ENCODE measurements at places on chromosomes 4 and X.

GRCh38 chr4:105417624-105418023 is 56.2 kb downstream of the PPA2 start:
- DNase-seq, result no peak

- no peak for DNase-seq
Observed at GRCh38 chrX:83469551-83469950, 38.5 kb upstream of the POU3F4 start.

GRCh38 chr4:129474698-129475097 is 378.7 kb downstream of the C4orf33 start:
- DNase-seq, result no peak

GRCh38 chr4:159937595-159937994 is 834.7 kb downstream of the RAPGEF2 start:
- DNase-seq, result no peak

DNA sequence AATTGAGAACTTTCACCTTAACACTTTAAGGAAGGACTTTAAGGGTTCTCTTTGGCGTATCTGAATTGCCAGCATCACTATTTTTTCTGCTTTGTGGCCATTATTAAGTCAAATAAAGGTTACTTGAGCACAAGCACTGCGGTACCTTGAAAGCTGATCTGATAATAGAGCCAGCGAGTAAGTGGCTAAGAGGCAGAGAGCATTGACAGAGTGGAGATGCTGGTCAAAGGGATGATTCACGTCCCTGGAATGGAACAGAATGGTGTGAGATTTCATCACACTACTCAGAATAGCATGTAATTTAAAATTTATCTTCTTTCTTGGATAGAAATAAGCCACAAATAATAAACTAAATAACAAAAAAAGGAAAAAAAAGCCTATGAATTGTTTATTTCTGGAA is 57.1 kb upstream of the NPFFR2 start:
- DNase-seq, result no peak

DNA sequence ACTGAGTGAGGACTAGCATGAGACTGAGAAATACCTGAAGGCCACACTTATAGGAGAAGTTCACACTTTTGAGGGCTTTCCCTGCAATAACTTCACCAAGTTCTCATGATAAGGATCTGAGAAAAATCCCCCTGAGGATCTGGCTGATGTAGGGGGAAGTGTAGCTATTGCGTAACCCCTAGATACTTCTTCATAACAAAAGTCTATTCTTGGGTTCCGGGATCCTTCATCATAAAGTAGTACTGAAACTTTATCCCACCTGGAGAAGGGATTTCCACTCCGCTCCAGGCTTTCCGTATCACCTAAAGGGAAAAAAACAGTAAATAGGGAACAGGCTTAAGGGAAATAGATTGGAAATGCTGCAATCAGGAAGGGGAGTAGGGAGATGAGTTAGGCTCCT is 13.3 kb downstream of the USP27X start:
- DNase-seq, result no peak

DNA sequence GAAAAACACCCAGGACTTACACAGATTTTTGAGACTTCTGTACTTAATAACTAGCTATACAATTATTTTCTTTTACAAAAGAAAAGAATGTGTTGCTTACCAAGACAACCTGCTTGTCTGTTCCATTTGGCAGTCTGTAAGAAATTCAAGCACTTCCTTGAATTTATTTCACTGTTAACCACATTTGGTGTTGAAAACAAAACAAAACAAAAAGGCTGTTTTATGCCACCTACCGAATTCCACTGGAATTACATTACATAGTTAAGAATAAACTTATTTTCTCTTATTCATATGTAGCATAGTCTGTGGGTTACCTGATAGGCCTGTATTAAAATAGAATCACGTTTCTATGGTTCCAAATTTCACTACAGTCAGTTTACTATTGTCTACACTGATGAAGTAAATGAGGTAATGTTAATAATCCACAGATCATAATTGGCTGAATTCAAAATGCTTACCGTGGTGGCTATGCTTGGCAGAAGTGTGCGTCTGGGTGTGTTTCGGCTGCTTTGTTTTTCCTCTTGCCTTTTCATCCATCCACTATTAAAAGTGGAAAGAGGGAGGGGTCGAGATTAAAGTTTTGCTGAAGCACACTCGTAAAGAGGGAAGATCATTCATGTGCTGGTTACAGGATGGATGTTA is at the start of gene TLR1:
TLR1 (minus strand) TSS at position 138 of the 642 bp plus-strand sequence. CDS start 5,960 bp downstream, outside the sequence.
- DNase-seq, result peak; percentile 25

DNA sequence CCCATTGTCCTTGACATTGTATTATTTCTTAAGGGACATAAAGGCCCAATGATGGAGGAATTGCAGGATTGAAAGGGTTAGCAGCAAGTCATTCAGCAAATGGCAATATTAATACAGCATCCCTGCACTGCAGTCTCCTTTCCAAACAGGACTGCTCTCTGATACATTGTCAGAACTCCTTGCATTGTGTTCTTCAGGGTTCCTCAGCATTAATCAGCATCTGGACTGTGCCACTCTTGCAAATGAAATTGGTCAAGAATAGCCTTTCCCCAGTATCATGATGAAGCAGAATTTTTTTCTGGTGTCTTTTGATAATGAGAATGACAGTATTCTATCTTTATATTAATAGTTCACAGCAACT is 272.6 kb upstream of the HAND2 start:
- no peak for DNase-seq

DNA sequence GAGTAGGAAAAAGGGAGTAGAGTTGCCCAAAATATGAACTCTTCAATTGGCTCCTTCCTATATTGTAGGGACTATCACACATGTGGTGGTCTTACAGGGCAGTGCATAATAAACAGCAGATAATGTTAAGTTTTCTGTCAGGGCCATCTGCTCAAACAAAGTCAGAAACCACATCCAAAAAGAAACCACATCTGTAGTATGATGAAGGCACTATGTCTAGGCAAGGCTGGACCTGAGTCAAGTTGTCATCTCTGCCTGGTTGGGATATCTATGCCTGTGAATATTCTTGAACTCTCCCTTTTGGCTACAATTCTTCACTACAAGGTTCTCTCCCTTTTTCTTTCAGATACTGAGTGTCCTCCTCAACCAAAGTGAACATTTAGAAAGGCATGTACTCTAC is 109.4 kb upstream of the C1GALT1C1 start:
- DNase-seq, result no peak

- DNase-seq, result no peak
Observed at GRCh38 chrX:8314881-8315280, 143.8 kb upstream of the VCX2 start.

- no peak for DNase-seq
Observed at GRCh38 chr4:24363751-24364150, 220.6 kb downstream of the DHX15 start.

- no peak for DNase-seq
Observed at GRCh38 chr4:152979731-152980330, 43.7 kb downstream of the FHDC1 start.

DNA sequence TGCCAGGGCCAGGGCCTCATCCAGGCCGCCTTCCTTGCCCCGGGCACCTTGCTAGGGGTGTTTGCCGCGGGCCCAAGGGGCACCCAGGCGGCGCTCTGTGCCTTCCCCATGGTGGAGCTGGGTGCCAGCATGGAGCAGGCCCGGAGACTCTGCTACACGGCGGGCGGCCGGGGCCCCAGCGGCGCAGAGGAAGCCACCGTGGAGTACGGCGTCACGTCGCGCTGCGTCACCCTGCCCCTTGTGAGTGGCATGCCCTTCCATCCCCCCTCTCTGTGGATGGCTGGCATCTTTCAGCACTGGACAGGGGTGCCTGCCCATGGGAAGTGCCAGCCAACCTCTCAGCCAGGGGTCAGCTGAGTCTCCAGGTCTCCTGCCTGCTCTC is 3.6 kb downstream of the PLXNB3 start:
- no peak for DNase-seq

DNA sequence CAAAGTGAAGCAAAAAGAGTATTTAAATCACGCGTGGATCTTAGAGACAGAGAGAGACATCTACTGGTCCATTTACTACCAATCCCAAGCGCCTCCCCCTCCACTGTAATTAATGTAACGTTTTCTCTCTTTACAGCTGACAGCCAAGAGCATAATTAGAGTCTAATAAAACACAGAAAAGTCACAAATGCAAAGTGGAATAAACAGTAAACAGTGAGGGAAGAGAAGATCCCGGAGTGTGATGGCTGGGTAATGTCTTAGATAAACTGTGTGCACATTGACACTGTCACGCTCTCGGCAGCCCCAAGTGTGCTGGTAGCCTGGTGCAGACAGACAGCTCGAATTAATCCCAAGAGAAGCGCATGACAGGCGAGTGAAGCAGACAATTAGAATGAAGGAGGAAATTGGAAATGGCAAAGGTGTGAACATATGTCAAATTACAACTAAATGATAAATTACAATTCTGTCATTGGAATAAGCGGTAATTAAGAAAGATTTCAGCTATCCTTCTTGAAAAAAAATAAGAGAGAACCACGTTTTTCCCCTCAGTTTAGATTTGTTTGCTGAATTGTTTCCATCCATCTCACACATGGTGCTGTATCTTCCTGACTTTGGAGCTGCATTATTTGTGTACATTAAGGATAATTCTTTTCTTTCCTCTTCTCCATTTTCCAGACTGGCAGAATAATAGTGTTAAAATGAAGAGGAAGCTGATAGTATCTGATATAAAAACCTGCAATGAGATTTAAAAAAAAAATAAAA is 100.1 kb downstream of the CXXC4 start:
- DNase-seq, result no peak

Measured in left renal cortex interstitium (tissue), 4 donors.